Peyer's patch (tissue), 4 donors: ENCODE measurements at places on chromosomes 4 and X. TPM values are rescaled to one million over a fixed set of nuclear protein-coding genes. Genes with fewer than 3 reads are reported as not detected.

HMX1 gene
- not detected for total RNA-seq

DNA sequence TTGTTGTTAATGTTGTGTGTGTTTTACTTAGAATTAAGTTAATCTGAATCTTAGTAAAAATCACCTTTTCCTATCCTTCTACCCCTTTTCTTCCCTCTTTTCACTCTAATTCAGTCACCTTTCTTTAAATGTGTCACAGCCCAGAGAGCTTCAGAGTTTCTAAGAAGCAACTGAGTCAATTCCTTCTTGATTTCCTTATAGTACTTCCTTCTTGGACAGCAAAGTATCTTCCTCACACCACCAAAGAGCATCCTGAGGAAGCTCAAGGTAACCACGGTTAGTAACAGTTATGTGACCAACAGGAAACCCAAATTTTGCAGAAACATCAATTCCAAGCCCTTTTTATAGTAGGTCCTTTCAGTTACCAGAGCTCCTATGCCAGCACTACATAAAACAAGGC is 243.2 kb upstream of the BMP3 start:
- no peaks in the 10 kb centered on the region for H3K4me1 ChIP-seq
- no peak for DNase-seq
- no peak overlapping the region for H3K4me3 ChIP-seq
- no peaks in the 10 kb centered on the region for H3K36me3 ChIP-seq
- H3K27ac ChIP-seq: no peak overlapping the region

GRCh38 chr4:52950226-52950625 is 88.1 kb downstream of the RASL11B start:
- DNase-seq: no peak
- H3K36me3 ChIP-seq: no peaks in the 10 kb centered on the region
- H3K27me3 ChIP-seq: no peaks in the 10 kb centered on the region

- H3K27ac ChIP-seq: no peak overlapping the region
- DNase-seq: no peak
- no peaks in the 10 kb centered on the region for H3K36me3 ChIP-seq
- peaks cover 5% of the 10 kb centered on the region for H3K4me1 ChIP-seq
- no peak overlapping the region for H3K4me3 ChIP-seq
Observed at GRCh38 chr4:25901030-25901430, 13.0 kb upstream of the SMIM20 start.

GRCh38 chr4:76644831-76645485 is 209.9 kb downstream of the SHROOM3 start:
- no peak overlapping the region for H3K27ac ChIP-seq
- DNase-seq: no peak
- H3K27me3 ChIP-seq: no peaks in the 10 kb centered on the region
- H3K4me3 ChIP-seq: no peak overlapping the region
- no peaks in the 10 kb centered on the region for H3K36me3 ChIP-seq

DNA sequence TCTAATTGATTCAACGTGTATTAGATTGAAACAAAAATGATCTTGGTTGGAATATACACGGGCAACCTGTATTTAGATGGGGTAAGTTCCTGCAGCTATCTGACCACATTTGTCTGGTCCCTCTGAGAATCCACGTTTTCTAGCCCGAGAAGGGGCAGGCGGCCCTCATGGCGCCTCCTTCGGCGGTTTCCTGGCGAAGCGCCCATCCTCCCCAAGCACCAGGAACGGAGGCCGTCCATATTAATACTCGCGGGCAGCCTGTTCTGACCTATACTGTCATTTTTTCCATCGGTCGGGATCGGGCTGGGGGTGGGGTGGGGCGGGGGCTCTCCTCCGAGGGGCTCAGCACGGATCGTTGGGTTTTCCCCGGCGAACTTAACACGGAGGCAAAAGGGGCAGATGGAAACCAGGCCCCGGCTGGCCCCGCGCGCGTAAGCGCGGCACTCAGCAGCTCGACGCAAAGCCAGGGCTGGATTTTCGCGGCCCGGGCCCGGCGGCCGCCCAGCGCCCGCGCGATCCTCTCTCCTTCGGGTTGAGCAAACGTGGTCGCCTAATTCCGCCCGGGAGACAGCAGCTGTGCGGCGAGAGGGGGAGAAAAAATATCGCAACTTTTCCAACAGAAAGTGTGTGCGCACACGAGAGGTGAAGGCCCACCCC is 77.2 kb upstream of the BCOR start:
- no peaks in the 10 kb centered on the region for H3K27me3 ChIP-seq
- H3K27ac ChIP-seq: peak overlapping the region; percentile 99
- H3K36me3 ChIP-seq: no peaks in the 10 kb centered on the region
- no peak for DNase-seq
- H3K4me1 ChIP-seq: peaks cover 20% of the 10 kb centered on the region

GRCh38 chr4:125961626-125962025 is 646.9 kb downstream of the FAT4 start:
- H3K27me3 ChIP-seq: no peaks in the 10 kb centered on the region
- H3K27ac ChIP-seq: no peak overlapping the region
- no peak for DNase-seq
- H3K4me3 ChIP-seq: no peak overlapping the region
- no peaks in the 10 kb centered on the region for H3K4me1 ChIP-seq

- DNase-seq: no peak
- H3K4me1 ChIP-seq: no peaks in the 10 kb centered on the region
Observed at GRCh38 chrX:15437724-15438123, 53.5 kb upstream of the VEGFD start.
